ENCODE measurements at places on chromosomes 2 and 18.

DNA sequence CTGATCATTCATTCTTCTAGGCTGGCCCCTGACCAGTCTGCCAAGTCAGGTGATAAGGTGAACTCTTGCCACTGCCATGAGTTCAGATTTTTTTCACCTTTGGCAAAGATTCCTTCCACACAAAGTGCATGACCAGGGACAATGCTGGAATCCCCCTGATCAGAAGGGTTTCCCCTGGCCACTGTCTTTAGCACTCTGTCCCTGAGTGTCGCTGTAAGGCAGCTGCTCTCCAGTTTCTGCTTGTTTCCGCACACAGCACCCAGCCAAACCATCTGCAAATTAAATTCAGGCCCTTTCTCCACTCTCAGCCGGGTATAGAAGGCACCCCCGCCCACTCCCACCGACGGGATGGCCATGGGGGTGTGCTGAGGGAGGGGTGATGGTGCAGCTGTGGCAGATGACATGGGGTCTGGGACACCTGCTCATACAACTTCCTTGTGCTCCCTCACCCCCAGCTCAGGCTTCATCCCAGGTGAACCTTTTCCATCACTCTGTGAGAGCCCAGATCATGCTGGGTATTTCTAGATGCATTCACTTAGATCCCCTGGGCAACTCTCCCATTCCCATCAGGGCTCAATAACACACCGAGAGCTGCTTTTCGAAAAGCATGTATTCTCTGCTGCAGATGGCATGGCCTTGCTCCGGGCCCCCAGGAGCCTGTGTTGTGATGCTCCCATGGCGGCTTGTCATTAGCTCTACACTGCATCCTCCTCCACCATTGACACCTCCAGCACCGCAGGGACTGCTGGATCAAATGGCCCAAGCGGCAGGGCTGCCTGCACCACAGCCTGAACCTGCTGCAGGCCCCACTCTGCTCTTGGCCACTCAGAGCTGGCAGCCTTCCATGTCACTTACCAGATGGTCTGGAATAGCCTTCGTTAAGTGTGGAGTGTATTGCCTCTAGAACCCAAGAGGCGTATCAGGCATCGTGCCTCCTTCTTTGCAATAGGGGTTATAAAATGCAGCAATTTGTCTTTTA, 52.3 kb upstream of the ROCK2 start:
- no peak for DNase-seq

- DNase-seq: no peak
Observed at GRCh38 chr18:8963876-8964275, 138.6 kb upstream of the NDUFV2 start.

GRCh38 chr2:240343548-240343947, 91.9 kb upstream of the GPC1 start:
- DNase-seq: no peak

DNA sequence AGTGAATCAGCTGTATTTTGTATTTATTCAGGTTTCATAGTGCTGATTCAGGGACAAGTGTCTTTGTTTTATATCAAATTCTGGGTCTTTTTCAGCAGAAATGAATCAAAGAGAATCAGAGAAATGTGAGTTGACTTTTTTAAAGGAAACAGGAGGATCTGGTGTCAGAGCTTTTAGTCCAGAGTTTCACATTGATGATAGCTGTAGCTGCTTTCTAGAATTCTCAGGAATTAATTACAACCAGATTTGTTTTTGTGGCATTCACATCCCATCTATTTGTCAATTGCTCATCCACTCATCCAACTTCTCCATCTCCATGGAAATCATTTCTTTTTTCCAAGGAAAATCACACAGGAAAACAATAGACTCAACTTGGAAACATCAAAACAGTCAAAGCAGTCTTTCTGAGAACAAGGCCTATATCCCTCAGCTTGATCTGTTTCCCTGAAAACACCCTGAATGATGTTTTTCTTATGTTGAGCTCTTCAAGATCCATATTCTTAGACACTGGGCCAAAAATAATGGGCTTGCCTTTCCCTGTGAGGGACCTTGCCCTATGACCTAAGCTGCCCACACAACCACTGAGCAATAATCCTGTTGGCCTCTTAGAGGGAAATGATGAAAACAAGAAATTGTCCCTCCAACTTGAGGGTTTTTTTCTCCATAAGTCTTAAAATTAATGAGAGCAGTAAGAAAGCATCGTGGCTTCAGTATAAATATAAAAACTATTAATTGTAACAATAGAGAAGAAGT, 249.5 kb upstream of the FN1 start:
- DNase-seq: no peak

- DNase-seq: no peak
Observed at GRCh38 chr2:145599756-145600155, 1079.8 kb upstream of the ZEB2 start.

DNA sequence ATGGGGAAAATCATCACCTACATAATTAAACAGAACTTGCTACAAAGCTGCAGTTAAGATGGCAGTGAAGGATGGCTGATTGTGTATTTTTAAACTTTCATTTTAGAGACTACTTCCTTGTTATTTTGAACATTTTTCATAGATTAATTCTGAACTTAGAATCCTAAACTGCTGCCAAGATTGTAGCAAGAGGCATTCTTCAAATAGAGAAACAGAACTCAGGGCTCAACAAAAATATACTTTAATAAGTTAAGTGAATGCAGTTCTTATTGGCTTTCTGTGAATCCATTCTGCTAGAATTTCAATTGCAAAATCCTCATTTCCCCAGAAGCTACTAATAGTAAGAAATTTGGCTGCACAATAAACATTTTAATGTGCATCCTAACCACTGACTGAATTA, 160.3 kb downstream of the L3MBTL4 start:
- no peak for DNase-seq

GRCh38 chr18:49321271-49321670, 139.2 kb downstream of the DYM start:
- no peak for DNase-seq
